ENCODE measurements at places on chromosomes 5 and 9. TPM values are rescaled to one million over a fixed set of nuclear protein-coding genes. Genes with fewer than 3 reads are reported as not detected.

Gene SHC3
- total RNA-seq, result 0.52 TPM

Gene SCGB3A2
- not detected for total RNA-seq

Gene TTC23L
- not detected for total RNA-seq

Gene SPINK6
- total RNA-seq, result not detected

Gene PRLR
- total RNA-seq, result 0.52 TPM

Gene FOXI1
- total RNA-seq, result not detected

Gene ORM1
- total RNA-seq, result 1.6 TPM

Gene PCAT7
- total RNA-seq, result not detected

Gene TRMO
- total RNA-seq, result 18.3 TPM
